ENCODE measurements at places on chromosomes 7 and 10.

- DNase-seq = no peak
Observed at GRCh38 chr10:6348096-6348874, 145.6 kb downstream of the PFKFB3 start.

- DNase-seq = no peak
Observed at GRCh38 chr7:129273936-129274335, 49.1 kb downstream of the AHCYL2 start.

- DNase-seq = no peak
Observed at GRCh38 chr10:10493833-10494232, 523.8 kb upstream of the CELF2 start.

DNA sequence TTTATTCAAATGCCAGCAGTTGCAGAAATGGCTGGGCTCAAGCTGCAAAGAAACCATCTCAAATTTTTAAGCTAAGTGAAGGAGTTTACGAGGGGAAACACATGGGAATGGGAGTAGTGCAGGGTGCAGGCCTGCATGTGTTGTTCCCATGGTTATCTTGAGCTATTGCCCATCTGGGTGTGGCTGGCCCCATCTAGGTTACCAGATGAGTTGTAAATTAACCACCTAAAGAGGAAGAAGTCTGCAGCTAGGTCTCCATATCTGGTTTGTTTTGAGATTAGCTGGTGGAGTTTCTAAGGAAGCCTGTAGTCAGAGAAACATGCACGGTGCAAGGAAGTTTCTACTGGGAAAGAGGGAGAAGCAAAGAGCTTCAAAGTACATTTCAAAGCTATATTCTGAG is 23.3 kb upstream of the STEAP2 start:
- DNase-seq = no peak

- DNase-seq = no peak
Observed at GRCh38 chr7:103560136-103560535, 114.1 kb upstream of the SLC26A5 start.

- DNase-seq = peak; percentile 59
Observed at GRCh38 chr7:101856473-101857357, 39.3 kb downstream of the CUX1 start.

GRCh38 chr7:55983537-55983936 is 19.2 kb downstream of the NIPSNAP2 start:
- DNase-seq = no peak

- DNase-seq = peak; percentile 29
Observed at GRCh38 chr7:79176859-79177477, 276.5 kb downstream of the MAGI2 start.

All from NCI-H524 treated with DMSO at 0.1 percent for 48 hours (cell line).